ENCODE measurements at places on chromosomes 3 and 15. TPM values are rescaled to one million over a fixed set of nuclear protein-coding genes. Genes with fewer than 3 reads are reported as not detected.

Gene ADGRG7
- total RNA-seq = not detected

Gene OXTR
- total RNA-seq = 29.9 TPM

Gene SLC28A2
- total RNA-seq = not detected

Gene CLN6
- total RNA-seq = 13.4 TPM

Gene GOLGA6B
- total RNA-seq = not detected

Gene ADAMTSL3
- total RNA-seq = 0.38 TPM

Gene KLHL40
- total RNA-seq = not detected

Gene NOX5
- total RNA-seq = under 0.01 TPM

Gene ESYT3
- total RNA-seq = 0.19 TPM

All from regular cardiac myocyte (primary cell).